NCI-H1092 (cell line): ENCODE measurements at places on chromosomes 12 and 14.
A peak's percentile ranks its signal among the peaks of the same experiment; 100 is the strongest.

- no peak for DNase-seq
Measured at GRCh38 chr14:81398196-81398891, 1.8 kb downstream of the STON2 start.

DNA sequence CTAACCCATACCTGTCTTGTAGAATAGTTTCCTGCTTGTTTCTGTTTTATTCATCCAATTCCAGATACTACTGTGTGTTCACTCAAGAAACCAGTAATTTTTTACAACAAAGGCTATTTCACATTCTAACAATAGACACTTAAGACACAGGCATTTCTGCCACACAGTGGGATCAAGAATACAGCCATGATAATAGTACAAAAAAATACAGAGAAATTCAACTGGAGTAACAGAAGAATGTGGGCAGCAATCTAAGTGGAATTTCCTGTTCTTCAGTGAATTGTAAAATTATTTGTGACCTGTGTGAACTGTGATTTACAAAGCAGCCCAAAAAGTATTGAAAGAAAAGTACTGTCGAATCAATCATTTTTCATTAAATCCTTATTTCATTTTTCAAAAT is 282.9 kb downstream of the CCER1 start:
- no peak for DNase-seq

DNA sequence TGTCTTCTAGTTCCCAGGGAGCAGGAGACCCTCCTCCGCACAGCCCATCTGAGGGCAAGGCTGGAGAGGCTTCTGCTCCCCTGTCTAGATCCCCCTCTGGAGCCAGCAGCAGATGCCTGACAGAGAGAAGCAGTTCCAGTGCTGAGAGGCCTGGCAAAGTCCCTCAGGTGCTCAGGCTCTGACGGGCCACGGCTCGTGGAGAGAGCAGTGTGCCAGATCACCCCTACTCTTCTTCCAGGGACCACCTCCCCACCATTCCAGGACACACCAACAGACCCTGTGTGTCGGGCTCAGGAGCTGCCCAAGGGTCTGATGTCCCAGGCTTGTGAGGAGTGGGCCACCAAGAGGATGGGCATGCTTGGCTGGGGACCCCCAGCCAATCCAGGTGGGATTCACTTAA is 22.5 kb upstream of the C14orf180 start:
- no peak for DNase-seq

DNA sequence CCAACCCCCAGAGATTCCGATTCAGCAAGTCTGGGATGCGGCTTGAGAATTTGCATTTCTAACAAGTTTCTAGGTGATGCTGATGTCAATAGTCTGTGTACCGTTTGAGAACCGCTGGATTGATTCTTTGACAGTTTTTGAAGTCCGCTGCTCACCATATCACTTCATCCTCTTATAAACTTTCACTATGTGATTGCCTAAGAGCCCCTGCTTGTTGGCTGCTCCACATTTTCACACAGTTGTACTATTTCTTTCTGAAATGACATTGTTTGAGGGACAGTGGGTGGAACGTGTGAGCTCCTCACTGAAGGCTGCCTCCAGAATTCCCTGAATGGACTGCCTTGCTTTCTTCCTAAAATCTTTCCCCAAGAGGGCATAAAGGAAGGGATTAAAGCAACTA is 7.7 kb downstream of the C3AR1 start:
- no peak for DNase-seq

- DNase-seq: peak; percentile 94
Measured at GRCh38 chr14:68979021-68979721, at the start of gene ACTN1. TSS of gene ACTN1 (minus strand) at chr14:68979302. CDS start at chr14:68979056, 246 bp downstream.

DNA sequence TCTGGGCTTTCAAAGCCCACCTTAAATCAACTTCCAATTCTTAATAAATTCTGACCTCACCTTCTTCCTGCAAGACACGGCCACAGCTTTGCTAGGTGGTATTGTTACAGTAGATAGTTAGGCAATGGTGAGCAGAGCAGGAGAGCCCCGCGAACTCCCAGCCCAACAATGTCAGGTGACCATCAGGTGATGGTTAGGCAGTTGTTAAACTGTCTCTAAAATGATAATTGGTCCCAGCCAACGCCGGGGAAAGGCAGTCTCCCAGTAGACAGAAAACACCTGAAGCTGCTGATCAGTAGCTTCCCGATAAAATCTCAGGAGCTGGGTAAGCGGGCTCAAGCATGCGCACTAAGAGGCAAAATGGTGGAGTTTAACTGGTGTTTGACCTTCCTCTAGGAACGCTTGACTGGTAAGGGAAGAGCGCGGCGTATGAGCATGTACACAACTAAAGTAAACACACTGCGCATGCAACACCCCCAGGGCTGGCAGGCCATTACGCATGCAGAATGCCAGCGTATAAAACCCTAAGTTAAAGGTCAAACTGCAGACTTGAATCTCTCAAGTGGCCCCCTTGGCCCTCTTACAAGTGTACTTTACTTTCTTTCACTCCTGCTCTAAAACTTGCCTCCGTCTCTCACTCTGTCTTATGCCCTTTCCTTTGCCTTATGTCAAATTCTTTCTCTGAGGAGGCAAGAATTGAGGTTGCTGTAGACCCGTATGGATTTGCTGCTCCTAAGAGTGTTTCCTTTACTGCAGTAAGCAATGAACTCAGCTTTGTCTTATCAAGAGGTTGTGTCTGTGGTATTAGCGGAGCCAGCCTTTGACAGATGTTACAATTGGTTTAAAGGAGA is 113.5 kb downstream of the C12orf75 start:
- no peak for DNase-seq

GRCh38 chr12:1584326-1584725 is 10.1 kb downstream of the FBXL14 start:
- no peak for DNase-seq

- peak; percentile 75 for DNase-seq
Measured at GRCh38 chr12:59086126-59086525, 165.8 kb upstream of the LRIG3 start.

DNA sequence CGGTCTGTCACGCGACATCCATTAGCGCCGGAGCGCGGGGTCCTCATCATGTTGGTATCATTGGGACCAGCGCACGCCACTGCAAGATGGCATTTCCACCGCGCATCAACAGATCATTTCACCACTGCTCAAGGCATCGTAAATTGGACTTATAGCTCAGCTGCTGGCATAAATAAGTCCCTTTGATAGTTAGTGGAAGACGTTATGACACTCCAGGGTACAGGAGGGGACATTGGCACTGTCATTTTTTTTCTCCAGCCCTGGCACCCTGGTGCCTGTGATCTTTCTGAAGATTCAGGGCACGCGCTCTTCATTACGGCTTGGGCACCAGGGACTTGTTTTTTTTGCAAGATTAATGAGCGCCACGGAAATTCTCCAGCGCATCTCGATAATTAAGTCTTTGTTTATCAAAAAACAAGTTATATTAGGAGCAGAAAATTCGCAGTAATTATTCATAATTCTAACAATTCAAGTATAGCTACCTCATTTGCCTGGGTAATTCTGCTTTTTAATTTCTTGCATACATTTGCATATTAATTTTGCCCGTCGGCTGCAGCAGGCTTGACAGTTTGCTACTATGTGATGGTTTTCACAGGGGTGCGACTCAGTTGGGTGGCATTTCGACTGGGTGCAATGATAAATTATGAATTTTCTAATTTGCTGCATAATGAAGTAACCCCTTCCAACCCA is 167.7 kb downstream of the VRK1 start:
- DNase-seq: no peak

DNA sequence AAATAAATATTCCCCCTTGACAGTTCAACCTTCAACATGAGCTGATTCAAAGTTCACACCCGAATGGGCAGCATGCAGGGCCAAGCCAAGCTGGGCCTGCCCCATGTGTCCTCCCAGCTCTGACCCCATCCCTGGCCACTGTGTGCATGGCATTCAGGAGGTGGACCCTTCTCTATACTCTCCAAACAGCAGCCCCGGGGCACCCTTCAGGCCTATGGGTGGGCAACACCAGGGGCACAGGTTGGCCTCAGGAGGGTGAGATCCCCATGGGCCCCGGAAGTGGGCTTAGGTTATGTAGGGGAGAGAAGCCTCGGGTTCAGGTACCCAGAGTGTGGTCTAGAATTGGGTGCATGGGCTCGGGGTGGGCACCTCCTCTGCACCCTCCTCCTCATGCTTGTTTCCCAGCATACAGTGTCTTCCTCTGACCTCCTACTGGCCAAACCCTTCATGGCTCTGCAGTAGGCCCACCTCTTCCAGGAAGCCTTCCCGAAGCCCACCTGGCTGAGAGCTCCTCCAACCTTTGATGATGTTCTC is 31.5 kb upstream of the BCL7A start:
- DNase-seq: no peak
